Activated T-helper 17 cell treated with anti-CD3 and anti-CD28 coated beads, Interleukin-2, amount 50 U/mL, for 72 hours (primary cell): ENCODE measurements at places on chromosomes 16 and 17. TPM values are rescaled to one million over a fixed set of nuclear protein-coding genes. Genes with fewer than 3 reads are reported as not detected.

- peak; percentile 83 for ATAC-seq
Measured at GRCh38 chr17:17303010-17303846, at the start of gene NT5M. NT5M (plus strand) TSS chr17:17303373; CDS start chr17:17303551, 178 bp downstream.

- ATAC-seq: no peak
Measured at GRCh38 chr16:60100371-60100770, 1366.3 kb upstream of the GOT2 start.

DNA sequence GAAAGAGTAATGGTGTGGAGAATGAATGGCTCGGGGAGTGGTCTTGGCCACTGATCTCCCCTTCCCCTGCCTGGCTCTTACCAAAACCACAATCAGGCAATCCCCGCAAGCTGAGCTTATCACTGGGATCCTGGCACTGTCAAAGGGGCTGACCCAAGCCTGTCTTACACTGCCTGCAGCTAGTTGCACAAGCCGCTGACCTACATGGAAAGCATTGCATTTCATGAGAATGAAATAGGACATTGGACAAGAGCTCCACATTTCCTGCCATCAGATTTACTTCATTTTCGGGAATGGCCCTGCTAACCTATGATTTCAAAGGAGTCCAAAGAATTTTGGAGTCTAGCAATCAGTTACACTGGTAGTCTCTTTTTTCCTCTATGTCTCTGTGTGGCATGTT is 146.4 kb downstream of the PCTP start:
- ATAC-seq: no peak

GRCh38 chr16:19389246-19389645 is 28.4 kb upstream of the TMC5 start:
- peak; percentile 69 for ATAC-seq

DNA sequence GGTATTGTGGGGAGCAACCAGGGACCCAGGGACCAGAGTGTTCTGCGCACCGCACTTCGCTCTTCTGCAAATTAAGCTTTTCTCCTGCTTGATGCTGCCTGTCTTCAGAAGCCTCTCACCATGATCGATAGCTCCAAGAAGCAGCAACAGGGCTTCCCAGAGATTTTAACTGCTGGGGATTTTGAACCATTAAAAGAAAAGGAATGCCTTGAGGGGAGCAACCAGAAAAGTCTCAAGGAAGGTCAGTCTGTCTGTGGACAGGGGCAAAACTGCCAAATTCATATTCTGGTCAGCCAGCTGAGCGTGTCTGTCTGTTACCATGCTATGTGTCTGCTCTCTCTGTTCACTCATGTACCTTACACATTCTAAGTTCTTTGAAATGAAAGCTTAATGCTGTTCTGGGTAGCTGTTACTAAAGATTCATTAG is 115.7 kb downstream of the MRTFB start:
- no peak for ATAC-seq

- ATAC-seq: no peak
Measured at GRCh38 chr17:292531-293382, 59.9 kb downstream of the RPH3AL start.

The ANKFN1 gene
- total RNA-seq: 0.29 TPM

The ITGB4 gene
- total RNA-seq: 0.54 TPM

The GSPT1 gene
- total RNA-seq: 115 TPM
